Fibroblast of villous mesenchyme (primary cell): ENCODE measurements at places on chromosomes 3 and 15. TPM values are rescaled to one million over a fixed set of nuclear protein-coding genes. Genes with fewer than 3 reads are reported as not detected.

The TLR9 gene
- total RNA-seq = not detected in 2 replicates

The MAP1A gene
- total RNA-seq = 60.9 and 65.7 TPM in 2 replicates

The C2CD4A gene
- total RNA-seq = not detected in 2 replicates

The DPPA2 gene
- total RNA-seq = not detected in 2 replicates

The FAIM gene
- 10.3 and 14.7 TPM in 2 replicates for total RNA-seq

The AP3B2 gene
- 0.43 and 0.64 TPM in 2 replicates for total RNA-seq

The KNG1 gene
- not detected in 2 replicates for total RNA-seq

The MEGF11 gene
- total RNA-seq = under 0.01 TPM in 1 of 2 replicates, not detected in the other

The MYZAP gene
- total RNA-seq = under 0.01 and 0.43 TPM in 2 replicates

The TIGIT gene
- total RNA-seq = under 0.01 TPM in 1 of 2 replicates, not detected in the other

The ETFA gene
- 85.7 and 114 TPM in 2 replicates for total RNA-seq

The ACAN gene
- 1.6 TPM in 1 of 2 replicates, not detected in the other for total RNA-seq

The C3orf22 gene
- total RNA-seq = not detected in 2 replicates

The FAM107A gene
- not detected in 2 replicates for total RNA-seq

The TNNC1 gene
- total RNA-seq = 0.64 and 1.3 TPM in 2 replicates

The DNAJC17 gene
- 24.5 and 30.7 TPM in 2 replicates for total RNA-seq

The TMEM108 gene
- under 0.01 and 0.32 TPM in 2 replicates for total RNA-seq

The CHL1 gene
- total RNA-seq = not detected in 2 replicates

DNA sequence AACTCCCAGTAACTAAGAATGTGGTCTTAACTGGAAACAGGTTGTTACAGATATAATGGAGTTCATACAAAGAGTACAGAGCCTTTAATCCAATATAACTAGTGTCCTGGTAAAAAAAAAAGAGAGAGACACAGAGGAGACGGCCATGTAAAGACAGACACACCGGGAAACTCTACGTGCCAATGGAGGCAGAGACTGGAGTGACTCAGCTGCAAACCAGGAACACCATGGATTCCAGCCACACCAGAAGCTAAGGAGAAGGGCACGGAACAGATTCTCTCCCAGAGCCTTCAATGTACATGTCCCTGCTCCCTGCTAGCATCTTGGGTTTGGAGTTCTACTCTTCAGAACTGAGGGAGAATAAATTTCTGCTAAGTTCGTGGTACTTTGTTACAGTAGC is 4.5 kb downstream of the RNF168 start:
- DNase-seq = peak; percentile 46

GRCh38 chr3:40915346-40915865 is 283.9 kb upstream of the CTNNB1 start:
- DNase-seq = no peak

- peak; percentile 27 for DNase-seq
Observed at GRCh38 chr15:63599401-63600000, 2.3 kb downstream of the FBXL22 start.

DNA sequence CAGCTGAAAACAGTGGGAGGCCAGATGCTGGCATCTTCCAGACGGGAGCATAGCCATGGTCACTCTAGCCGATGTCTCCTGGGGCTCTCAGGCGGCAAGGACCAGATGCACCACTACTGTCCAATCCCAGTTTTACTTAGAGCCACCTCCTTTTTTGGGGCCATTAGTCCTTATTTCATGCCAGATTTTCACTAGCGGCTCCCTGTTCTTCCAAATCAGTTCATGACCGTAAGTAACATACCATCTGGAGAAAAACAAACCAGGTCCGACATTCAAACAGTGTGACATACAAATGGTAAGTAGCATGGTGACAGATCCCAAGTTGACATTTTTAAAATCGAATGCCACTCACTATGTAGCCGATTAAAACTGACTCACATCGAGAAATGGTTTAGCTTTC is 4.1 kb upstream of the MAP6D1 start:
- no peak for DNase-seq

GRCh38 chr3:14415501-14415900 is 13.1 kb downstream of the SLC6A6 start:
- peak; percentile 76 for DNase-seq

DNA sequence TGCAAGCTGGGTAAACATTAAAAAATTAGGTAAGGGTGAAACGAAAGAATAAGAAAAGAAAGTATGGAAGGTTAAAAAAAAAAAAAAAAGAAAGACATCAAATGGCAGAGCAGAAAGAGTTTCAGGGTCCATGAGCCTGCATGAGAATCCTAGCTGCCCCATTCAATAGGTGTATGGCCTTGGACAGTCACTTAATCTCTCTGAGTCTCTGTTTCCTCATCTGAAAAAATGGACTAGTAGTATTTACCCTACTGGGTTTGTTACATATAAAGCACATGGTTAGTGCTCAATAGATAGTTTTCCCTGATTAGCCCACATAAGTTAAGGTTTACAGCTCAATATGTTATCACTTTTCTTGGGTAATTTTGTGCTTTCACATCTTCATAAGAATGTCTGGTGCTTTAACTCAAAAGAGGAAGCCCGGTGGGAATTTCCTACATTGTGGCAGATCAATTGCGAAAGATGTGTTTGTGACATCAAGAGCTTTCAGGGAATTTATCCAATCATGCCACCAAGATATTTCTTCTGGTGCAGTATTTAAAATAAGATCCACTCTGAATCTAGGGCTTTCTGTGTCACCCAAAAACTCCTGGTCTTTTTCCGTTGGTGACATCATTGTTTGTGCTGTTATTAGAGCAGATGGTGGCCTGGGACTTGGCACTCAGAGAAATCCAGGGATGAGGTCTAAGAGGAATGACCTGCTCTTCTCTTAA is 57.2 kb upstream of the UBE2E1 start:
- peak; percentile 88 for DNase-seq

- no peak for DNase-seq
Observed at GRCh38 chr3:181358060-181358459, 353.7 kb upstream of the SOX2 start.

DNA sequence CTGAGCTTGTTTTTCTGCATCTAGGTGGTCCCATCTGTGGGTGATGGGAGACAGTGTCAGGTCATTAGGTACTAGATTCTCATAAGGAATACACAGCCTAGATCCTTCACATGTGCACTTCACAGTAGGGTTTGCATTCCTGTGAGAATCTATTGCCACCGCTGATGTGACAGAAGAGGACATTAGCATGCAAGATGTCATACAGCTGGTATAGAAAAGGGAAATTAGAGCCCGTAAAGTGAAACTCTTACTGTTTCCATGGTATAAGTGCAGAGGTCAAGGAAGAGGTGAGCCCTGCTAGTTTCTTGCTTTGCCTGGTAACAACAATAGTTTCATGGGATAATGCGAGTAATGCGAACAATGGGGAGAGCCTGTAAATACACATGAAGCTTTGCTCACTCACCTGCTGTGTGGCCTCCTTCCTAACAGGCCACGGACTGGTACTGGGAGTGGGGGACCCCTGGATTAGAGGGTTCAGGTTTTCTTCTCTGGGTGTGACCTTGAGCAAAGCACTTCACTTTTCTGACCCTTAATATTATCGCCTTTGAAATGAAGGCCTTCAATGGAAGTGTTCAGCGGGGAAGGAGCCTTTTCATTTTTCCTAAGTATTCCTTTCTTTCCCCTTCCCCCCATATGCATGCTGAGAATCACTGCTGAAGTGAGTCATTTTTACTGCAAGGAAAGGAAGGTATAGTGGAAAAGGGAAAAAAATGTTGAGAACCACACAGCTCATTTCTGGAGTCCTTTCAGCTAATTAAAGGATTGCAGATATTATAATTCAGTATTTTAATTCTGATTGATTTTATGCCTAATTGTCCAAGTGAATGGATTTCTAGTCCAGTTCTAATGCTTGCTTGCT is 286.4 kb downstream of the UBE2E2 start:
- DNase-seq = no peak

- DNase-seq = peak; percentile 18
Observed at GRCh38 chr15:42348083-42348482, 11.2 kb upstream of the CAPN3 start.

DNA sequence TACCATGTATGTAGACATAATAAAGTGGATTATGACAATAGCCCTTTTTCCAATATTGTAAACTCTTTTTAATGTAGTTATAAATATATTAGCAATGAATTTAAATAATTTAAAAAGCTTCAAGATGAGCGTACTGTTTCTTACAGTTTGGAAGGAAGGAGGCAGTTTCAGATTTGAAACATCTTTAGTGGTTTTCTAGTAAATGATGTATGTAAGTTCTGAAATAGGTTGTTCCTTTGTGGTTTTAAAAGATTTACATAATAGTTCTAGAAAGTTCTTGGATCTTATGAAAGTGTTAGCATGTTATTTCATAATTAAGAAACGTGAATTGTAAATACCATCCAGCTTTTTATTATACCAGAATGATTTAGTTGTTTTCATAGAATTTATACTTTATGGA is 16.0 kb downstream of the DNAJC19 start:
- no peak for DNase-seq

DNA sequence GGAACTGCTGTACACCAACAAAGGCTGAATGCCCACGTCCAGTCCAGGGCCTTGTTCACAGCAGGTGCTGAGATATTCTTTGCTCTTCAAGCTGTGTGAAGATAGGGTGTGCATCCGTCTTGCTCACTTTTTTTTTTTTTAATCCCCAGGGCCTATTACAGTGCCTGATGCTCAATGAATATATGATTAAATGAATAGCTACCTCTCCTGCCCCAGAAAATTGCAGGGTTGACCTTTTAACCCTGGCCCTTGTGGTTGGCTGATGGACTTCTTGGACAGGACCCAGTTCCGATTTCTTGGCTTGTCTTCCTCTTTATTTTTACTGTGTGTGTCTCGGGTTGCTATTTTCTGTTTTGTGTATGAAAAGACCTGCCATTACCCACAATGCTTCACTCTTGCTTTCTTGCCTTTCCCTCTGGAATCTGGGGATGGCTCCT is 2.9 kb upstream of the FYTTD1 start:
- no peak for DNase-seq

GRCh38 chr3:171328419-171329082 is 131.7 kb downstream of the TNIK start:
- DNase-seq = no peak

- no peak for DNase-seq
Observed at GRCh38 chr15:99447497-99448371, 118.0 kb upstream of the MEF2A start.

DNA sequence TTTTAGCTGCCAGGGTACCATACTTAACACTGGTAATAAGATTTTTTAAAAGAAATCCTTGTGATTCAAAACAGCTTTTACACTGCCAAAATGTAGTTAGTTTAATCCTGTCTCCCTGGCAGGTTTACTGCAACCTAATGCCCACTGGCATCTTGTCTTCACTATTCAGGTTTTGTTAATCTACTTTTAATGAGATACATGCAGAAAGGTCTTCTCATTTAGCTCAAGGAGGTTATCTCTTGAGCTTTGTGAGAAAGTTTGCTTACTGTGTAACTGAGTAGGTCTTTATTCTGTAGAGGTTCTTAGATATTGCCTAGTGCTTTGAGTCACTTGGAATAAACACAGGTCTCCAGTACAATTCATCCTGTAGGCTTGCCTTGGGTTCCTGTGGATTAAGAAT is 110.7 kb downstream of the PIK3R4 start:
- no peak for DNase-seq

DNA sequence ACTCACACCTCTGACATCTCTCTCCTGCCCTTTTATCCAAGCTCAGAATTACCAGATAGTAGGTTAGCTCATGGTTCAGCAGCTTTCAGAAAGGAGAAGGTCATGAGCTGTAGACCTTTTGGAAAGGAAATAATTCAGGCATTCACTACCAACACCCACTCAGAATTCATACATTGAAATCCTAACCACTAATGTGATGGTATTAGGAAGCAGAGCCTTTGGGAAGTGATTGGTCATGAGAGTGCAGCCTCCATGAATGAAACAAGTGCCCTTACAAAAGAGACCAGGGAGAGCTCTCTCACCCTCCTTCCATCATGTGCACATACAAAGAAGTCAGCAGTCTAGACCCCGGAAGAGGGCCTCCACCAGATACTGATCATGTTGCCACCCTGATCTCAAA is 315.8 kb upstream of the CCDC54 start:
- no peak for DNase-seq
